ENCODE measurements at places on chromosomes 7 and 10.

GRCh38 chr7:28981161-28981465 lies 23.0 kb upstream of the TRIL start:
- DNase-seq, result no peak

DNA sequence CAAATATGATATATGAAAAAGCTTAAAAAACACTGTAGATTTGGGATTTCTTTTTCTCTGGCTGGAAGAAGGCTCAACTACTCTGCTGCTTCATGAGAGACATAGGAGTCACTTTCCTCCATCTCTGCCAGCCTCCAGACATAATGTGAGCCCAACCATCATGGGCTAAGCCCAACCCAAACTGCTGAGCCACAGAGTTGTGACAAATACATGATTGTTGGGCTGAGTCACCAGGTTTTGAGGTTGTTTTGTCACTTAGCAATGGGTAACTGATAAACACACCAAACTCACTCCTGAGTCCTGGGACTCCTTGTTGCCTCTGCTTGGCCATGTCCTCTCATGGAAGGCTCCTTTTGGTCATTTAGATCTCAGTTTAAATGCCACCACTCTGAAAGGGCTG lies 381.8 kb upstream of the FZD8 start:
- no peak for DNase-seq

- no peak for DNase-seq
Measured at GRCh38 chr7:158581440-158582088, 6.1 kb downstream of the PTPRN2 start.

DNA sequence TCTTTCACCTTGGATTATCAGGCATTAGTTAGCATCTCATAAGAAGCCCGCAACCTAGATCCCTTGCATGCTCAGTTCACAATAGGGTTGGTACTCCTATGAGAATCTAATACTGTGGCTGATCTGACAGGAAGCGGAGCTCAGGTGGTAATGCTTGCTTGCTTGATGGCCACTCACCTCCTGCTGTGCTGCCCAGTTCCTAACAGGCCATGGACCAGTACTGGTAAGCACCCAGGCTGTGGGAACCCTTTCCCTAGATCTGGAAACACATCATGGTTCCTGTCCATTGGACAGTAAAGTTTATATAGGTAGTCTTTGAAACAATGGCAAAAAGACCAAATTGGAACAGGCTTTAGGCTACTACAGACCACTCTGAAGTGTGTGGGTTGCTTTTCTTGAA lies 9.4 kb upstream of the CTTNBP2 start:
- no peak for DNase-seq

- no peak for DNase-seq
Measured at GRCh38 chr7:25495342-25496250, 267.3 kb upstream of the NPVF start.

- no peak for DNase-seq
Measured at GRCh38 chr7:135553346-135553745, 4.4 kb upstream of the NUP205 start.

DNA sequence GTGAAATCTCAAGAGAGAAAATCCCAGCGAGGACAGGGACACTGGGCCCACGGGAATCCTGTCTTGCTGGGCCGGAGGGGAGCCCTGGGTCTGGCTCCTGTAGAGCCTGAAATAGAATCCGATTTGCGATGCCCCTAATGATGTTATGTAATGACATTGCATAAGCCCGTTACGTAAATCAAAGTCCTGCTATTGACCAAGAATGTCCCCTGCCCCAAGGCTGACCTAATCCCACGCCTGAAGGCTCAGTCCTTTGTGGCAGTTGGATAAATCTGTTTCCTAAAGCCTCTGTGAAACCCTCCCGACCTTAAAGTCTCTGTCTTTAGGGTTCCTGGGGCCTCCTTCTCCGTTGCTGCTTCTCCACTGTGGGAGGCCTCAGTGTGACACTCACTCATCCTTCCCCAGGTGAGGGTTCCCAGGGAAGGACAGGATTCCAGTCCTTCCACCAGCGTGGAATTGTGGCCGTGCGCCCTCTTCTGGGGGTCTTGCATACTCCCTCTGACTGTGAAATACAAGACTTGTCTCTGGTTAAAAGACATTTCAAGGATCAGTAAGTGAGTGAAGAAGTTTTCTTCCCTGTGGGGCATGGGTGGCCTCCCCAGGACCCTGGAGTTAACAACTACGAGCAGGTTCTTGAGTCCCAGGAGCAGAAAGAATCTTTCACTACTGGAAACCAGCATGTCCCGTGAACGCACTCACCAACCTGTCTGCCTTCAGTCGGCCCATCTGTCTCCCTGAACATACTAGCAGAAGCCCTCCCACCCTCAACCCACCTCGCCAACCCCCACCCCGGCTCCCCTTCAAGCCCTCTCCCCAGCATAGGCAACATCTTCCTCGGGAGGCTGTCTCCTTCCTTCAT lies 19.8 kb downstream of the ZNF467 start:
- DNase-seq, result no peak

- DNase-seq, result peak; percentile 33
Measured at GRCh38 chr7:50197549-50197948, 104.5 kb upstream of the ZPBP start.

DNA sequence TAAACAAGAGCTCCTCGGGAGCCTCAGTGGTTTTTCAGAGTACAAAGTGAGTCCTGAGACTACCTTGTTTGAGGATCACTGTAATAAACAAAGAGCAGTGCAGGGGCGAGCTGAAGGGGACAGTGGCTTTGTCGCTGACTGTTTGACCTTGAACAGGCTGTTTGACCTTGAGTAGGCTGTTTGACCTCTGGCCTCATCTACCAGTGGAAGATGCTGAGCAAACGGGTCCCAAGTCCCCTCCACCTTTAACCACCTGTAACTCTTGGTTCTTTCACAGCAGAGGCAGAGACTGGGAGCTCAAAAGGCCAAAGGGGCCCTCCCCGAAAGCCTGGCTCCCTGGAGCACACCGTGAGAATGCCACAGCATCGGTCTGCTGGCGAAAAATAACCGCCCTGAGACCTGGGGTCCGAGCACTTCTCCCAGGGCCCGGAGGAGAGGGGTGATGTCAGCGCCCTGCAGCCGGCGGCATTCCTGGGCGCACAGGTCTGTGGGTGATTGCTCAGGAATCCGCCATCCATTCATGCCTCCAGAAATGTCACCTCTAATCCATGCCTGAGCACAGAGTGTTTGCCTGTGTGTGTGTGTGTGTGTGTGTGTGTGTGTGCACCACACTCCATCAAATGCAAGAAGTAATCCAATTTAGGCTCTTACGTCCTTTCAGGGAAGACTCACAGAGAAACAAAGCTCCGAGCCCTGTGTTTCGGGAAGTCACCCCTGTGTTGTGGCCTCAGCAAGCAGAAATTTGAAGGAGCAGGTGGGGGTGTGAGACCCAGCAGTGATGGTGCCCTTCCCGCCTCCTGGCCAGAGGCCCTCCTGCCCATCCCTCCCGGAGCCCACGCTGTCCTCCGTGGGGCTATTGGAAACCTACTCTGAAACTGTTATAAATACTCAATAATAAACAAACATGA lies 66.5 kb downstream of the ASB13 start:
- no peak for DNase-seq

DNA sequence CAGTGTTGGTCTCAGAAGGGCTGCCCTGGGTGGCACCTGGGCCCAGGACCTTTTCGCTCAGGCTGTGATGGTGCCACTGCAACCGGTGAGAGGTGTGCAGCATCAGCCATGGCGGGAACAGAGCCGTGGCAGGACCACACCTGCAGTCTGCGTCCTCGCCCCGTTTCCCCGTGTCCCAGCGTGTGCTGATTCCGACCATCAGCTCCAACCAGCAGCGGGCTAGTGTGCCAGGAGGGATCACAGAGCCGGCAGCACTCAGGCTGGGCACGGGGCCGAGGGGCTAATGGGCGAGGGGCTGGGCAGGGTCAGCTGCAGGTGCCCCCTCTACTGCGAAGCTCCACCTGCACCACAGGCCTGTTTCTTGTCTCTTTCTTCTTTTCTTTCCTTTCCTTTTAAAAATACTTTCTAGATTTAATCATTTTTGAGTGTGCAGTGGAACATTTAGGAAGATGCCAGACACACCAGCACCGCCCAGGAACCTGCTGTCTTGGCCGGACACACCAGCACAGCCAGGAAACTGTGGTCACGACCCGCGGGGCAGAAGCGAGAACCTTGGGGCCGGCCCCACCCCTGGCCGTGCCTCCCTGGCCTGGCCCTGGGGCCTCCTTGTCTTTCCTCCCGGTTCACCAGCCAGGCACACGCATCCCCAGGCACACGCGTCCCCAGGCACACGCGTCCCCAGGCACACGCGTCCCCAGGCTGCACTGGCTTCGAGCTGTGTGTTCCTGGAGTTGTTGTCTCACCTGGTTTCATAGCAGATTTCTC lies 34.6 kb downstream of the ADGRA1 start:
- no peak for DNase-seq

- no peak for DNase-seq
Measured at GRCh38 chr7:129073204-129073603, 18.3 kb upstream of the TNPO3 start.

- DNase-seq, result no peak
Measured at GRCh38 chr10:108624052-108624451, 1299.3 kb downstream of the XPNPEP1 start.

DNA sequence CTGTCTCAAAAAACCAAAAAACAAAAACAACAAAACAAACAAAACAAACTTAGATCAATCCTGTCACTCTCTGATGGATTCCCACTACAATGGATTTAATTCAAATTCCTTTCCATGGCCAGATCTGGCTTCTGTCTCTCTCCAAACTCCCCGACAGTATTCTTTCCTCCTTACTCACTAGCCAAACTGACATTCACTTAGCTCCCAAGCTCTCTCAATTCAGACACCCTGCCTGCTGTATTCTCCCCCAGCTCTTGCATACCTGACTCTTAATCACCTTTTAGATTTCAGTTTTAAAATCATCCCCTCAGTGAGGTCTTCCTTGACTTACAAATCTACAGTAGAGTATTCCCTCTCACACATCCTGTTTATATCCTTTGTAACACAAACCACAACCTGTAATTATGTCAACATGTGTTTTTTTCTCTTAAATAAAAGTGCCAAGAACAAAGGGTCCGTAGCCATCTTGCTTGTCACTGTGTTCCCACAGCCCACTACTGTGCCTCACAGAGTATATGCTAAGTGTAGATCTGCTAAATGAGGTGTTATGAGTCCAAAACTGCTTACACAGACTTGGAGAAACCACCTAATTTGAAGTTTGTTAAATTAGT lies 14.4 kb downstream of the HERPUD2 start:
- DNase-seq, result no peak

DNA sequence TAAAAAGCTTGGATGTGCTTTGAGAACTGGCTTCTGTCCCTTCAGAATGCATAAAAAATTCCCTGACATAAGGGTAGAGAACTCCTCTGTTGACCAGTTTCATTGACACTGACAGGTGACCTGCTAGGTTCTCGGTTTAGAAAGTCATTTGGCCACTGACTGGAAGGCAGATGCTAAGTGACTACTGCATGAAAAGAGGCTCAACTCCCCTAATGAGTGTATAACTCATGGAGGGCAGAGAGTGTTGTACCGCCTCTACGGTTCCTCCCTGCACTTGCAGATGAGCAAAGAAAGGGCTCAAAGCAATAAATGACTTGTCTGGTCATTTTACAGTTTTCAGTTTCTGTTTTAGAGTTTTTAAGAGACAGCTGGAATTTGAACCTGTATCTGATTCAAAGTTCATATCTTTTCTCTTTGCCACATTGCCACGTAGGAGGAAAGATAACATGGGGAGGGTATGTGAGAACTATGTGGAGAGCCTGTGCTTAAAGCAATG lies 2.9 kb upstream of the FGL2 start:
- no peak for DNase-seq

DNA sequence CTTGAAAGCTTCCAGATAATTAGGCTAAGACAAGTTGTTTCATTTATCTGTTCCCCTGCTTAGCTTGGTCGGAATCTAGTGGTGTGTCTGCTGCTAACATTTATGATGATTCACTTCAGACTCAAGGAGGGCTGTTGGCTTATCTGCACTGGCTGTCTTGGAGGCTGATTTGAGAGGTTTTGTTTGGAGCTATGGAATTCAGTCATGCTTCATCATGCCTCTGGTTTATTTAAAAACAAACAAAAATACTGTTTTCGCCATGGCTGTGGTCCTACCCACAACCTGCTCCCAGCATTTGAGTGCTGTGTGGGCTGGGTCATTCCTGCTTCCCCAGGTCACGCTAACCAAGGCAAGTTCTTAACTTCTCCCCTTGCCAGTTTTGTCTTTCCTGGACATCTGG lies 11.7 kb upstream of the ARPC1B start:
- DNase-seq, result no peak

- no peak for DNase-seq
Measured at GRCh38 chr7:68309271-68309670, 1289.0 kb upstream of the AUTS2 start.

- no peak for DNase-seq
Measured at GRCh38 chr10:63105225-63106110, 27.7 kb upstream of the NRBF2 start.

DNA sequence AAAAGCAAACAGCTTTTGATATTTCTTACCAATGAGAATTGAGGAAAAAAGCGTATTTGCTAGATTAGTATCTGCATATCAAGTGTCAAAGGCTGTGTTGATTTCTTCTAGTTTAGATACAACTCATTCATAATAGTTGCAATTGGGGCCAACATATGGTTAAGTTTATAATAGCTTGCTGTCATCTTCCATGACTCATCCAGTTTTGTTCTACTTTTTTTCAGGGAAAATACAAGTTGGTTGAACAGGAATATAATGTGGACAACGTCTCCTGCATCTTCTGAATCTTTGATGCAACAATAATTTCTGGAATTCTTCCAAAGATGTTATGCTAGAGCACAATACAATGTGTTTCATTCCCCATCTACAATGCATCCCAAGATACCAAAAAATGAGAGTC lies 182.0 kb downstream of the THSD7A start:
- no peak for DNase-seq

- DNase-seq, result no peak
Measured at GRCh38 chr10:116886772-116887171, 37.5 kb downstream of the ENO4 start.

- no peak for DNase-seq
Measured at GRCh38 chr7:47901542-47901941, 46.7 kb downstream of the PKD1L1 start.

DNA sequence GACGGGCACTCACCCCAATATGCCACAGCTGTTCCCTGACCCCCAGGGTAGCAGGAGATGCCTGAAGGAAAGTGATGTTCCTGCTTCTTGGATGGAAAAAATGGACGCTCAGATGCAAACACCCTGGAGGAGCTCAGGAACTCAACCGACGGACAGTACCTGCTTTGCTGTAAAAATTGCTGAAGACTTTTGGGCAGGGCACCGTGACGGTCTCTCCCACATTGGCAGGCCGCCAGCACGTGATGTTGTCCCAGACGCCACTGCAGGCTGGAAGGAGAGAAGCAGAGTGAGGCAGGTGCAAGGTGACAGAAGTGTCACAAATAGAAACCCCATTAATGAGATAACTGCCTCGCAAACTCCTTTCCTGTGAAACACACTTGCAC lies 35.0 kb downstream of the VIPR2 start:
- no peak for DNase-seq

- no peak for DNase-seq
Measured at GRCh38 chr10:30026578-30026977, 32.8 kb downstream of the JCAD start.

All from stimulated activated CD4-positive, alpha-beta T cell treated with anti-CD3 and anti-CD28 coated beads, Interleukin-1b, Interleukin-23, amount 100 ng/mL, for 1 hour (primary cell).